CD4-positive, alpha-beta T cell treated with Interleukin-10 for 1 hour (primary cell): ENCODE measurements at places on chromosomes 12 and 14.

DNA sequence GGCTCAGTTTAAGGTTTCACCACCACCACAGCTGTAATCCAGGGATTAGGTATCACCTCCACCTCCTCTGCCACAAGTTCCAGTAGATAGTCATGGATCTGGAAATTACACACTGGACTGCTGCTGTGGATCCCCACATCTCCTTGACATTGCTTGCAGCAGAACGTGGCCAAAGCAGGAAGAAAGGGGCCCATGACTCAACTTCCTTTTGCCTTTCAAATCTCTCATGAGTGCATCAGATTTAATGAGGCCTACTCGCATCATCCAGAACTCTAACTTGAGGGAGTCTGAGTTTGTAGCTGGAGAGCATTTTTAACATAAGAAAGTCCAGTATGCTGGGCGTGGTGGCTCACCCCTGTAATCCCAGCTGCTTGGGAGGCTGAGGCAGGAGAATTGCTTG lies 29.2 kb upstream of the TMED10 start:
- no peak for DNase-seq

GRCh38 chr14:96925422-96925821 lies 128.2 kb downstream of the VRK1 start:
- no peak for DNase-seq

DNA sequence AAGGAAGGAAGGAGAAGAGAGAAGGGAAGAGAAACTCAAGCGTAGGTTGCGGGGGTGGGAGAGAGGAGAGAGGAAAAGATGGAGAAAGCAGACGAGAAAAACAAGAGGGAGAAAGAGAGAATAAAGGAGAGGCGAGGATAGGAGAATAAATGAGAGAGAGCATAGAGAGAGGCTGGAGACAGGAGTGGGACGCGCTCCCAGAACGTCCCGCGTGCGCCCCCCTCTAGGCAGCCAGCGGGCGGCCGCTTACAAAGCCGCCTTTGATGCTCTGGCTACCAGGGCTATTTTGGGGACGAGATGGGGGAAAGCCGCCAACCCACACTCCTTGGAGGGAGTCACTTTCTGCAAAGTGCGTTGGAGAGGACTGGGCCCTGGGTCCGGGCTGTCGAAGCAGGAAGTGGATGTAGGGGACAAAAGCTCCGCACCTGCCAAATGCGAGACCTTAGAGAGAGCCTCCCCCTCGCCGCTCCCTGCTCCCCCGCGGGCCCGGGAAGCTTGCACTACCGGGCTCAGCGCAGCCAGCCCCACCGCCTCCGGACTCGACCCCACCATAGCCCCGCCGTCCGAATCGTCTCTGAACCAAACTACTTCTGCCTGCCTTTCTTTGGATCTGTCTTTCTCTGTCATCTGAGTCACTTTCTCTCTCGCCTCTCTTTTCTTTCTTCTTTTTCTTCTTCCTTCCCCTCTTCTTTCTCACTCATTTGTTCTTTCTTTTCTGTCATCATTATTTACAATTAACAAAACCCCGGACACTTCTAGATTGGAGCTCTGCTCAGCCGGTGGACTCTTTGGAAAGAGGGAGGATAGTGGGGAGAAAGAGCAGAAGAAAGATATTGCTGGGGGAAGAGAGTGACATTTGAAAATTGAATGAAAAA lies 8.0 kb downstream of the ASCL1 start:
- no peak for DNase-seq

- peak; percentile 31 for DNase-seq
Observed at GRCh38 chr14:21070610-21071224, 613 bp downstream of the ARHGEF40 start.

- DNase-seq, result no peak
Observed at GRCh38 chr12:51954561-51955361, 3.3 kb downstream of the ACVR1B start.

GRCh38 chr14:68089146-68089731 lies 269.7 kb downstream of the RAD51B start:
- no peak for DNase-seq

DNA sequence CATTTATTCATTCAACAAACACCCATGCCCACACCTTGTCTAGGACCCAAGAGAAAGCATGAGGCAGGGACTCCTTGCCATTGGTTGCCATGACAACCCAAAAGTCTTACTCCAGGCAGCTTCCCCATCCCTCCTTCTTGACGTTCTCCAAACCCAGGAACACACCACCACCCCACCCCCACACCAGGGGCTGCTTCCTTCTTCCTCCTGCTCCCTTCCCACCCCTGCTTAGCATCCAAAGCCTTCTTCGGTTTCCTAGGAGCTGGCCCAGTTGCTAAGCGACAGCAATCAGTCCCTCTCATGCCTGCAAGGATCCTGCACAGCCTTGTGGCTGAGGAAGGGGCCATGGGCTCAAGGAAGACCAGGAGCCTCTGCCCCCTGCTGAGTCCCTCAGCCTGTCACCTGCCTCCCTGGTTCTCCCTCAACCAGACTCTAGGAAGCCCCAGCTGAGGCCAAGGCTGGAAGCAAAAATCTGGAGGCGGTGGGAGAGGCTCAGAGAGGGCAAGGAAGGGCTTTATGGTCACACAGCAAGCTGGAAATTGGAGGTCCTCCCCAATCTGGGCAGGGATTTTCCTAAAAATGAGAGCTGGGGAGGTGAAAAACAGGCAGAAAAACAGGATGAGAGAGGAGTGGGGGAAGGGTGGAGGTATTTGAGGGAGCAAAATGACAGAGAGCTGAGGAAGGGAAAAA lies 15.4 kb downstream of the RASAL1 start:
- no peak for DNase-seq

DNA sequence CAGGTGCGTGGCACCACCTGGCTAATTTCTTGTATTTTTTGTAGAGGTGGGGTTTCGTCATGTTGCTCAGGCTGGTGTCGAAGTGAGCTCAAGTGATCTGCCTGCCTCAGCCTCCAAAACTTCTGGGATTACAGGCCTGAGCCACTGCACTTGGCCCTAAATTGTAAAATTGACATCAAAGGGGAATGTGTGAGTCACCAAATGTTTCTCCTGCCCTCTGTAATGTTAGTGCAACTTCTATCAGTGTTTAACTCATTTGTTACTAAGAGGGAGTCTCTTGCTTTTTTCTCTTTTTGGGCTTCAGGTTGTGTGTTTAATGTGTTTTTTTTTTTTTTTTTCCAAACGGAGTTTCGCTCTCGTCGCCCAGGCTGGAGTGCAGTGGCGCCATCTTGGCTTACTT lies 2.3 kb downstream of the TULP3 start:
- no peak for DNase-seq

DNA sequence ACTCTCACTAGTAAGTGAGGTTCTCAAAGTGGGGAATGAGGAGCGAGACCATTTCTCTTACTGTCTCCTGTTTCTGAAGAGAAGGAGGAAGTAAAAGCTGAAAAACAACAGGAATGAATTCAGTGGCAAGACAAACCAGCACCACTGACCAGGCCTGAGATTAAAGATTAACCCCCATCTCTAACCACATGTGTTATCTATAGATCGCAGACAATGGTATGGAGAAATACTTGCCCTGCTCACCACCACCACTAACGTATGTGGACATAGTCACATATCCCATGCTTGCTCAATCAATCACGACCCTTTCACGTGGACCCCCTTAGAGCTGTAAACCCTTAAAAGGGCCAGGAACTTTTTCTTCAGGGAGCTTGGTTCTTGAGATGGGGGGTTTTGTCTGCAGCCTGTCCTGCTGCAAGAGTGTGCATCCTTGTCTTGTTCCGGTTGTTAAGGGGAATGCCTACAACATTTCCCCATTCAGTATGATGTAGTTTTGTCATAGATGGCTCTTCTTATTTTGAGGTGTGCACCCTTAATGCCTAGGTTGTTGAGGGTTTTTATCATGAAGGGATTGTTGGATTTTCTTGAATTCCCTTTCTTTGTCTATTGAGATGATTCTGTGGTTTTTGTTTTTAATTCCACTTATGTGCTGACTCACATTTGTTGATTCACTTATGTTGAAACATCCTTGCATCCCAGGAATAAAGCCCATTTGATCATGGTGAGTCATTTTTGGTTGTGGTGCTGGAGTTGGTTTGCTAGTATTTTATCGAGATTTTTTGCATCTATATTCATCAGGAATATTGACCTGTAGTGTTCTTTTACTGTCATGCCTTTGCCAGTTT lies 698.8 kb upstream of the LMO3 start:
- DNase-seq, result no peak

DNA sequence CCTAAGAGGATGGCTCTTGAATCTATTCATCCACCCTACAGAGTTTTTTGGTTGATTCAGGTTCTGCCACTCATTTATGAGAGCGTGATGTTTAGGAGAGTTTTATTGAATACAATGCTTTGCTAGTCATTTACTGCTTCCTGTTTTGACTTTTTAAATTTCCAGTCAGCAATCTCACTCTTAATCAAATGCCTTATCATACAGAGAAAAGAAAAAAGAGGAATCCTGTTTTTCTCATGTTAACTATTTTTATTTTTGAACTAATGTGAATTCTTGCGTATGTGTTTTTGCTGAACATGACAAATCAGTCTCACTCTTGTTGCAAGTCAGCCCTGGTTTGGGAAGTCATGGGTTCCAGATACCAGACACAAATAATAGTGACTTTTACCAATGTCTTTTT lies 22.1 kb upstream of the LGMN start:
- no peak for DNase-seq

DNA sequence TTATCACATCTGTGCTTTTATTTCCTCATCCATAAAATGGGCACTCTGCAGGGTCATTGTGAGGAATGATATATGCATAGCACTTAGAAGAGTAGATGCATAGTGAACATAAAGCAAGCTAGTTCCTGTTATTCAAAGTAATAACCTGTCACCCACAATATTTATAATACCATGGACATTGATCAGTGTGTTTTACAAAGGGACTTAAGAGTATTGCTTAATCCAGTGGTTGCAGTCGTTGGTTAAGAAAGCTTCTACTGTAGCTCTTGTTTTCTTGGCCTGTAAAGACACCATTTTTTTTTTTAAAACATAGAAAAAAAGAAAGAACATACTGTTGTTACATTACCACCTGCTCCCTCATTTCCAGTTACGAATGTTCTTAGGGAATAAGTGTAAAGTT lies 13.1 kb downstream of the METAP2 start:
- DNase-seq, result no peak

DNA sequence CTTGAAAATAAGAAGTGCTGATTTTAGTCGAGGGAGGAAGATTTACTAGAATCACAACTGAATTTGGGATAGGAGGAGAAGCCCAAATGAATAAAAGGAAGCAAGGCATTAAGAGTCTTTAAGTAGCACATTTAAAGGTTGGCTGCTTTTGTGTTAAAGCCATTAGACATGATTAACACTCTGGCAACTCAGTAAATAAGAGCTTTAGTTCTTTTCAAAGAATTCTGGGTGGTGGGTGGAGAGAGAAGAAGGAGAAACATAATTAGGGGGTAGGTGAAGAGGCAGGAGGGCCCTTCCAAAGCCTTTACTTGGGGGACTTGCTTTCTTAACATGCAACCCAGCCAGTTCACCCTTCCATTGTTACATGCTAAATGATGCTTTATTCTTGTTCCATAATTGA lies 284.6 kb upstream of the SEL1L start:
- DNase-seq, result no peak

GRCh38 chr12:5433845-5434646 lies 2.1 kb downstream of the NTF3 start:
- DNase-seq, result no peak

DNA sequence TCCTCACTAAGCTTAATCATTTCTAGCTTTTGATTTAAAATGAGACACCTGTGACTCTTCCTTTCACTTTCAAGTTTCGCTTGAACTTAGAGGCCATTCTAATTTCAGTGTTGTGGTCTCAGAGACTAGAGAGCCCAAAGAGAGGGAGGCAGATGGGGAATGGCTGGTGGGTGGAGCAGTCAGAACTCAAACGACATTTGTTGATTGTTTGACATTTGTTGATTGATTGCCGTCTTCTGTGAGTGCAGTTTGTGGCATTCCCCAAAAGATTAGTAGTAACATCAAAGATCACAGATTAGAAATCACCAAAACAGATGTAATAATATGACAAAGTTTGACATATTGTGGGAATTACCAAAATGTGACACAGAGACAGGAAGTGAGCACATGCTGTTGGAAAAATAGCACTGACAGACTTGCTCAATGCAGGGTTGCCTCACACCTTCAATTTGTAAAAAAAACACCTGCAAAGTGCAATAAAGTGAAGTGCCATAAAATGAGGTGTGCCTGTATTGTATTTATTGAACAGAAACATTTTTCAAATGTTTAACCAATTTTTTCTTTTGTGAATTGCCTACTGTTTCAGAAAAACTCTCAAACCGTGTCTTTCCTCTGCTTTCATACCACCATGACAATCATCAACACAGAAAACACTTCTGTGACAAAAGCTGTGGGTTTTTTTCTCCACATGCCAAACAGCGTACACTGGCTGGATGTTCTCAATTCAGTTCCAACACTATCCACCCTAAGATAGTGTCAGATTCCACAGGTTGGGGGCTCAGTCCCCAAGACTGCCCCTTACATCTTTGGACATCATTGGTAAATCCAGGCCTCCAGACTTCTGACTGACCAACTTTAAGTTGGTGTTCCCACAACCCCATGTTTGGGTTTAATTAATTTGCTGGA lies 376.3 kb upstream of the RGS6 start:
- DNase-seq, result peak; percentile 81

GRCh38 chr14:88384718-88385117 lies 739 bp upstream of the SPATA7 start:
- DNase-seq, result no peak

GRCh38 chr12:58347188-58347587 lies 405.8 kb downstream of the ATP23 start:
- DNase-seq, result no peak

DNA sequence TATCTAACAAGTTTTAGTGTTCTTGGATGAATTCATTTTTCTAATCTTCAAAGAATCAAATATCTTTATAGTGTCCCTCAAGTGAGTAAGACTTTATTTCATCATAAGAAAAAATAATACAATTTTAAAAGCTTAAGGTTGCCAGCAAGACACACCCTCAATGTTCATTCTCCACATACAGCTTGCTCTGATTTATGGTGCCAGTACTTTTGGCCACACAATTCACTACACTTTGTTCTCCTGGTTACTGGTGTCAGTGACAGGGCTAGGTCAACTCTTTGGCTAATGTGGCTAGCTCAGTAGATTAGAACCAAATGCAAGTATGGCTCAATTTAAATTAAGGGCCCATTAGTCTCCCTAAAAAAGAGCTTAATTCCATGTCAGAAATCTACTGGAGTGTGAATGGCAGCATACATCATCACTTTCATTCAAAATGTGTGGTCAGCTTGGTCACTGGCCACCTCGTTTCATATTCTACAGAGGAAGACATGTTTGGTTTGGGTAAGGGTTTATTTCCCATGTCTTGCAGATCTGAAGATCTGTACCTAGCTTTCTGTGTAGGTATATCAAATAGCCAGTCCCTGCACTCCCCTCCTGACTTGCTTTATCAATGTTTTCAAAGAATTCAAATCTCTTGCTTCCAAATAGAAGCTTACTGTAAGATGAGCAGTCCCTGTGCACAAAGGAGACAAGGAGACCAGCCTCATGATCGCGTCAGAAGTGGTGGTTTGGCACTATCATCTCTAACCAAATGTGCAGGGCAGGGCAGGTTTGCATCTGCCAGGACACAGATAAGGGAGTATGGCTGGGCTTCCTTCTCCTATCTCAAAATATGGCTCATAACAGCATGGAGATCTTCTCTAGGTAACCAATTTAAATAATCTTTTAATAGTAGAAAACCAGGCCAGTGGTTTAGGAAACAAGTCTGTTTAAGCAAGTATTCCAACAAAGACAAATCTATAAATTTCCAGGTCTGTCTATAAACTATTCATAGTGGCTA lies 31.3 kb downstream of the HECTD4 start:
- no peak for DNase-seq
